ENCODE measurements at places on chromosomes 1 and 21.

DNA sequence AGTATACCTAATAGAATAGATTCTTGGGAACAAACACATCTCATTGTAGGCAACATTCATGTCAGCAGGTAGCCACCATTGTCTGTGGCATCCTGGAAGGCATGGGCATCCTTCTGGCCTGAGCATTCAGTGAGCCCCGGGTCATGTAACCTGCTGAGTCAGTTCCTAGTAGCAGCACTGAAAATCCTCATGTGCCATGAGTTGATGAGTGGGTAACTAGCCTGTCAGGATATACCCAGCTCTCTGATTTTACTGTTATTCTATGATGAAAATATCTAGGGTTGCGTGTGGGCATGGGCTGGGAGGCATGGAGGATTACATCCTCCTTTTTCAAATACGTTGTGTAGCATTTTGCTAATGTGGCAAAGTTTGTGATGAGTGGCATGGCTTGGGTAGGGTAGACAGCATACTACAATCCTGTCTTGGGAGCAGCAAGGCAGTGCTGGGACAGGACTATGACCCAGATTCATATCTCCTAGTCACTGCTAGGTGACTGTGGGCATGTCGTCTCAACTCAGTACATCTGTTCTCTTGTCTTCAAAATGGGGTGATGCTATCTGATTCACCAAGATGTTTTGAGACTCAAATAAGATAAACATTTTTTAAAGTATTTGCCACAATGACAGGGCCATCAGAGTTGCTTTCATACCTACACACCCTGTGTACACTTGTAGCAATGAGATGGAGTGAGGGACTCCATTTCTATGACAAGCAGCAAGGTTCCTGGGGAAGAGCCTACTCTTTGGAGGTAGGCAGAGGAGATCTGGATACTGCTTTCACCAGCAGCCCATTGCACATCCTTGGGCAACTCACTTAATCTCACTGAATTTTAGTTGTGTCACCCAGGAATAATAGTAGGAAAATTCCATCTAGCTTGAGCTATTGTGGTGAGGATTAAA lies 62.5 kb downstream of the CD58 start:
- H3K27me3 ChIP-seq = no peaks in the 10 kb centered on the region
- H3K4me1 ChIP-seq = no peaks in the 10 kb centered on the region
- no peak overlapping the region for H3K4me3 ChIP-seq
- H3K36me3 ChIP-seq = no peaks in the 10 kb centered on the region

DNA sequence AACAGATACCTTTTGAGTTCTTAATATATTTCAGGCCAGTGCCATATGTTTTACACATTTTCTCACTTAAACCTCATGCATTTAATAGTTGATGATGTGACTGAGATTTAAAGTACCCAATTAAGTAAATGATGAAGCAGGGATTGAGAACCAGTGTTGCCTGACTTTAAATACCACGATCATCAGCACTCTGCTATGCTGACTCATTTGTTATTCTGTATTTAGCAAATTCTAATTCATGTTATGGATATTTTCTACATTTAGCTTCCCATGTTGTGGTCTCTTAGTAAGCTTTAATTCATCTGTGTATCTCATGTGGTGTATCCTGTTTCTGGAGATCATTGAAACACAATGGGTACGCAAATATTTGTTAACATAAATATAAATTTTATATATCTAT lies 363.0 kb downstream of the PTBP2 start:
- DNase-seq = no peak
- no peak overlapping the region for H3K4me3 ChIP-seq

DNA sequence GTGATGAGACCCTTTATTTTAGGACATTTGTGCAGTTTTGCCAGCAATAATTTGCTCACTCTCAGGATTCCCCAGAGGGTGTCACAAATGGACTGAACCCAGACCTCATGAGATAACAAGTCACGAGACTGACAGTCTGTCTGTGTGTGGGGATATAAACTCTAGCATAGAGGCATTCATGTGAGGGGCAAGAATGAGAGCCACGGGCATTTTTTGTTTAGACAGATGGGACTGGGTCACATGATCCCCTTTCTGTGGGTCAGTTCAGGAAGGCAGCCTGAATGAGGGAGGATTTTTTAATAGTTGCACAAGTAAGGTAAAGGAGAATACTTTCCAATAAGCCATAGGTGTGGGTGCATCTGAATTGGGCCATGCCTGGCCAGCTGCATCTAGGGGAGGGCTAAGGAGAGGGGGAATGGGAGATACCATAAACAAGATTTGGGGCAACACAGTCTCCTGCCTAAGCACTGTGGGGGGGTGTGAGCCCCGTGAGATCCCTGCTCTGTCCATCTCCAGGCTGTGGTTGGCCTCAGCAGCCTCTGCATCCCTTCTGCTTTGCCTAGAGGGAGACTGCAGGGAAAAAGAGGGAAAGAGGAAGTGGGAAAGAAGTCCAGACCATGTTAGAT lies 66.6 kb downstream of the NAV1 start:
- H3K27me3 ChIP-seq = no peaks in the 10 kb centered on the region
- no peaks in the 10 kb centered on the region for H3K4me1 ChIP-seq
- no peak overlapping the region for H3K27ac ChIP-seq
- no peaks in the 10 kb centered on the region for H3K36me3 ChIP-seq

DNA sequence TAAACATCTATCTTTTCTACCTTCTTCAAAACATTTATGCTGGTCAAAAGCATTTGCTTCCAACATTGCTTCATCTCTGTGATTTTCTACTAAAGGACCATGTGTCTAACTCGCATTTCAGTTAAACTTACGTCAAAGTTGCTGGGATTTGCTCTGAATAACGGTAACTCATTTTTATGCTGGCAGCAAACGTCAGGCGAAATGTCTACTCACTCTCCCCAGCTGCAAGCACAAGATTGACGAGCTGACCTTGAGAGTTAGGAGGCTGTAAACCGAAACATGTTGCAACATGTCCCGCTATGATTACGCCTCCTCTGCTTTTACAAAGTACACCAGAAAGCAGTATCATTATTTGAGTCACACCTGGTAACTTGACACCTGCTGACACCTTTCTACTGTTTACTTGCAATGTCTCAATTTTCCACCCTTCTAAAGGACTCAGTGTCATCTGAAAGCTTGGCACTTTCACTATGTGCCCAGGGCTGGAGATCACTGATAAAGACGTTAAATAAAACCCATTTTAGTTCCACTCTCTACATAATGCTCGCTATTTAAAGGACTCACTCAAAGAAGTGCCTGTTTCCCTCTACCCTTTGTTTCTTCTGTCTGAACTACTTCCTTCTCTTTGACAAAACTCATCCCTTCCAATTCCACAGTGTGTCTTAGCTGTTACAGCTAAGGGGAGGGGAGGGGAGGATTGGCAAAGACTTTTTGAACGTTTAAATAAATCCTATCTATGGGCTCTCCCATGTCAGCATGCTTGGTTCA lies 111.9 kb downstream of the PTPN14 start:
- no peaks in the 10 kb centered on the region for H3K36me3 ChIP-seq
- H3K4me1 ChIP-seq = peaks cover 3% of the 10 kb centered on the region
- peak; percentile 45 for DNase-seq
- H3K27me3 ChIP-seq = no peaks in the 10 kb centered on the region
- no peak overlapping the region for H3K27ac ChIP-seq

DNA sequence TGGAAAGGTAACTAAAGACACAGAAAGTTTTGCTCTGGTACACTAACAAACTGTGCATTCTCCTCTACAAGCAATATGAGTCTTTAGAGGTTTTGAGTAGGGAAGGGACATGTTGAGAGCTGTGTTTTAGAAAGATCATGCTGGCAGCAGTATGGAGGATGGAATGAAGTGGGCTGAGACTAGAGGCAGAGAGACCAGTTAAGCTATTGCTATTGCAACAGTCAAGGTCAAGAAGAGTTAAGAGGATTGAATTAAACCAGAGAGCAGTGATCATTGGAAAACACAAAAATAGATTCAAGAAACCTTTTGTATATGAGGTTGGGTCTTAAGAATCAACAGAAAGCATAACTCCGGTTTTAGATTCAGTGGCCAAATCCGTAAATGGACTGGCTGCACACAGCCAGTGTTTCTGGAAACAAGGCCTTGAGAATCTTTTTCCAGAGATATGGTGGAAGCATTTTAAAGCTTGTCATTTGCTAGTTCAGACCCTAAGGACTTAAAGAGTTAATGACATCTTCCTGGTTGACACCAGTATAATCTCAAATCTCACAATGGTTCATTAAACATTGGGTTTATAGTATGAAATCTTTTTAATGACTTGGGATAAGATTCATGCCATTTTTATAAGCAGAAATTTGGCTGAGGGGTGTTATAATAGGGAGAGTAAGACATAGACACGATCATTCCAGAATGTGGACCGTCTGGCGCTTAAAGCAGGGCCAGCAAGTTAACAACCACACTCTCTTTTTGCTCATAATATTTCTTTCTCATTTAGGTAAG lies 177.9 kb downstream of the NR5A2 start:
- no peak for DNase-seq
- H3K4me1 ChIP-seq = no peaks in the 10 kb centered on the region
- no peaks in the 10 kb centered on the region for H3K27me3 ChIP-seq

GRCh38 chr1:55589671-55590297 lies 374.6 kb upstream of the USP24 start:
- no peaks in the 10 kb centered on the region for H3K27me3 ChIP-seq
- H3K27ac ChIP-seq = no peak overlapping the region
- H3K4me1 ChIP-seq = no peaks in the 10 kb centered on the region
- no peak overlapping the region for H3K4me3 ChIP-seq
- DNase-seq = no peak

DNA sequence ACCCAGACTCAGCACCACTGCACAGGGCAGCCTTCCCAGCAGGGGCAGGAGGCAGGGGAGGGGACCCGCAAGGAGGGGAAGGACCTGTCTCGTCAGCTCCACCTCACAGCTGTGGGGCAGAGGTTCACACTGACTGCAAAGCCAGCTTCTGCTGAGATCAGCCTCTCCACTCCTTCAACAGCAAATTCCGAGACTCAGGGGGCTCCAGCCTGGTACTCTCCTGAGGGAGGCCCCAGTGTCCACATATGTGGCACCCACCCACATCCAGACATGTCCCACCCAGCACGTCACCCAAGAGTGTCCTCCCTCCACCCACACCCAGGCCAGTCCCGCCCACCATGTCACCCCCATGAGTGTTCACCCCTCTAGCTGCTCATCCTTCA lies 329.5 kb downstream of the NPHP4 start:
- no peak overlapping the region for H3K4me3 ChIP-seq
- no peak for DNase-seq
- no peaks in the 10 kb centered on the region for H3K4me1 ChIP-seq
- no peaks in the 10 kb centered on the region for H3K27me3 ChIP-seq
